ENCODE measurements at places on chromosomes 7 and 10.
A peak's percentile ranks its signal among the peaks of the same experiment; 100 is the strongest.

DNA sequence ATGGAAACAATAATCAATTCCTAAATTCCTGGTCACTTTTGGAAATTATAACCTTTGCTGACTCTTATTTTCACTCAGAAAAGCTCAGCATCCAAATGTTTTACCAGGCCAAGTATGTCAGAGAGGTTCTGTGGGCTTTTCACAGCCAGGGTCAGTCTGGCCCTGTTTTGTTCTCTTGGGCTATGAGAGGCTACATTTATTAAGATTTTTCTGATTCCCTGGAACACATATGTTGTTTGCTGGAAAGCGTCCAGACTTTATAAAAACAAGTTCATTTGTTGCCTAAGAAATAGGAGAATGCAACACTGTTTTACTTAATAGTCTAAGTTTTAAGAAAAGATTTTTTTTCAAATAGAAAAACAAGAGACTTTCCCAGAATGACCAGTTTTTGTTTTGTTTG, 238.4 kb upstream of the PLXDC2 start:
- no peak for DNase-seq

GRCh38 chr10:96501985-96502384, 11.7 kb downstream of the TLL2 start:
- no peak for DNase-seq

DNA sequence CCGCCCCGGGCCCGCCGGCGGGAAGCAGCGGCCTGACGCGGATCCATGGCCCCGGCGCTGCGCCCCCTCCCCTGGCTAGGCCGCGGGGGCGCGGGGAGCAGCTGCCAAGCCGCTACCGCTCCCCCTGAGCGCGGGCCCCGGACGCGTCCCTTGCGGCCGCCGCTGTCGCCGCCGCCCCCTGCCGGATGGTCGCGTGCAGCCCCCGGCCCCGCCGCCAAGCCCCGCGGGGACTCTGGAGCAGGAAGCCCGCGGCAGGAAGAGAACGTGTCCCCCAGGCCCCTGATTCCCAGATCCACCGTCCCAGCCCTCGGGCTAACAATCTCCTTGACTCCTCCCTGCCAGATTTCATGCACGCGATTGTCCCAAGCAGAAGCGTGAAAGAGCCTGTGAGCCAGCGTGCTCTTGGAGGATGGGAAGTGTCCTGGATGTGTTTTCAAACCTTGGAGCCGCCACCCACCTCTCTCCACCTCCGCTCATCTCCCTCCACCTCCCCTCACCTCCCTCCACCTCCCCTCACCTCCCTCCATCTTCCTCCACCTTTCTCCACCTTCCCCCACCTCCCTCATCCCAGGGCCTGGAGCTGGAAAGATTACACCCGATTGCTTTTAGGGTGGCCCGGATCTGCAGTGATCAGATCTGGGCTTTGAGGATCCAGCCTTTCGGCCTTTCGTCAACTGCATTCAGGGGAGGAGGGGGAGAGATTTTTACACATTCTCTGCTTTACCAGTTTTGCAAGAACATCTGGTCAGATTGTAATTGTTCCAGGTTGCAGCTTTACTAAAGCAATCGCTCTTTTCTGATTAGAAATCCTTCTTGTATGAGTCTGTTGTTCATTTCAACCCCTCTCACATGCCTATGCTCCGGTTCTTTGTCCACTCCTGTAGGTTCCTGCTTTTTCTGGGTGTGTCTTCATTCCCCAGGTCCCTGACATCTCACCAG, 570 bp upstream of the PRTFDC1 start:
- peak; percentile 44 for DNase-seq

- DNase-seq, result no peak
These were observed 86.3 kb upstream of the VIPR2 start for GRCh38 chr7:159231017-159231416.

GRCh38 chr10:114548662-114549061, 109.4 kb downstream of the ABLIM1 start:
- no peak for DNase-seq

DNA sequence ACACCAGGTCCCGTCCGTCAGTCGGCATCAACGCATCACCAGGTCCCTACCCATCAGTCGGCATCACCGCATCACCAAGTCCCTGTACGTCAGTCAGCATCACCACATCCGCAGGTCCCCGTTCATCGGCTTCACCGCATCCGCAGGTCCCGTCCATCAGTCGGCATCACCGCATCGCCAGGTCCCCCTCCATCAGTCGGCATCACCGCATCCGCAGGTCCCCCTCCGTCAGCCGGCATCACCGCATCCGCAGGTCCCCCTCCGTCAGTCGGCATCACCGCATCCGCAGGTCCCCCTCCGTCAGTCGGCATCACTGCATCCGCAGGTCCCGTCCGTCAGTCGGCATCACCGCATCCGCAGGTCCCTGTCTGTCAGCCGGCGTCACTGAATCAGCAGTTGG, 55.1 kb downstream of the IGF2BP3 start:
- DNase-seq, result no peak
